NCI-H524 treated with DMSO at 0.1 percent for 48 hours (cell line): ENCODE measurements at places on chromosomes 6 and 20.

DNA sequence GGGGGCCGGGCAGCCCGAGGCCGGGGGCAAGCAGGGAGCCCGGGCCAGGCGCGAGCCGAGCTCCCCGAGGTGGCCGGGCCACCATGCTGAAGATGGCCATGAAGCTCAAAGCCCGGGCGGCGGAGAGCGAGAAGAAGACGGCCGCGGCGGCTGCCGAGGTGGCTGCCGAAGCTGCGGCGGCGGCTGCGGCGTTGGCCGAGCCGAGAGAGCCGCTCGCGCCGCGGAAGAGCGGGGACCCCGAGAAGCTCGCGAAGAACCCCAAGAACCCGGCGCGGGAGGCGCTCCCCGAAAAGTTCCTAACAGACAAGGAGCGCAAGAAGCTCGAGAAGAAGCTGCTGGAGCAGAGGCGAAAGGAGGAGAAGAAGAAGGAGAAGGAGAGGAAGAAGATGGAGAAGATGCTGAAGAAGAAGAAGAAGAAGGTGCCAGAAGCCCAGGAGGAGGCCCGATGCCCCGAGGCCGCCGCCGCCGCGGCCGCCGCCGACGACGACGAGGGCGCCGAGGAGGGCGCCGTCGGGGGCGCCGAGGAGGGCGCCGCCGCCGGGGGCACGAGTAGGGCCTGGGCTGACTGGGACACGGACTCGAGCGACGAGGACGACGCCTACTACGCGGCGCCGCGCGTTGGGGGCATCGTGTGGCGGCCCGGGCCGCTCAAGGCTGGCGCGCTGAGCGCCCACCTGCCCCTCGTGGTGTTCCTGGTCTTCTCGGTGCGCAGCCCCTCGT, 37.4 kb downstream of the GNAS start:
- no peak for DNase-seq

DNA sequence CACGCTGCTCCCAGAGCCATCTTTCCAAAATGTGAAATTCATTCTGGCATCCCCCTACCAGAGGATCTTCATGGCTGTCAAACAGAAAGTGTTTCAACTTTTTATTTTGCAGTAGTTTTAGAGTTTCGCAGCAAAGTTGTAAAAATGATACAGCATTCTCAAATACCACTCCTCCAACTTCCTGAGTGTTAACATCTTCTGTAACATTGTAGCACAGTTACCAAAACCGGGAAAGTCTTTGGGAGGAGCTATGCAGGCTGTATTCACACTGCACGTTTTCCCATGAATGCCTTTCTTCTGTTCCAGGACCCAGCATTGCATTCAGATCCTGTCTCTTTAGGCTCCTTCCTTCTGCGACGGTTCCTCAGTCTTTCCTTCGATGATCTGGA, 30.1 kb downstream of the CDYL start:
- DNase-seq: no peak

DNA sequence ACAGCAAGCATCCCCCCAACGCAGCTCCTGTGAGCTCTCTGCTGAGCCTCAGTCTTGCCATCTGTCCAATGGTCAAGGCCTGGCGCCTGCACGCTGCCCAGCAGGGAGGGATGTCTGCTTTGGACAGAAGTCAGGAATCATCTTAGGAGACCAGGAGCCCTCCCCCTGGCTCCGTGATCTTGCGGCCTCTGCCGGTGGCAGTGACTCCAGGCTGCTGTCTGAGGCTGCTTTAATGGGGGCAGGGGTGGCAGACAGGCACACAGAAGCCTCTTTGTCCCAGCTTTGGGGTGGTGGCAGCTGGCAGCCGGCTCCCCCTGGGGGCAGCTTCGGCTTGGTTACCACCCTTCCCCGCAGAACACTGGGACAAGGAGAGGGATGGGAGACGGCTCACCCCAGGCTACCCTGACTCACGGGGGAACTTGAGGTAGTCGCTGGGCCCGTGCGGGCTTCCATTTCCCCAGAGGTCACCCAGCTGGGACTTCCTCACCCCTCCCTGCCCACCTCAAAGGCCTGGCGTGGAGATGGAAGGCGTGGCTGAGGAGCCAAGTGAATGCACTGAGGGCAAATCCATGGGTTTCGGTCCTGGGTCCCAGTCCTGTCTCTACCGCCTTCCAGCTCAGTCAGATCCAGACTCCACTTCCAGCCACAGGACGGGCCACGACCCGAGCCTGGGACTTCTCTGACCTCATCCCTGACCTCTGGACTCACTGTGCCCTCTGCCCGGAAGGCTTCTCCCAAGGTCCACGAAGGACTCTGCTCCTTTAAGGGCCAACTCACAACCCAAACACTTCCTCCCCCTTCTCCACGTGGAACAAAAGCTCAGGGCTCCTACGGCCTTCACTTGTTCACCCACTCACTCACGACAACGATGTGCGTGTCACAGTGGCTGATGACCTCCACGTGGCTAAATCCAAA, 14.8 kb downstream of the PEDS1 start:
- no peak for DNase-seq

DNA sequence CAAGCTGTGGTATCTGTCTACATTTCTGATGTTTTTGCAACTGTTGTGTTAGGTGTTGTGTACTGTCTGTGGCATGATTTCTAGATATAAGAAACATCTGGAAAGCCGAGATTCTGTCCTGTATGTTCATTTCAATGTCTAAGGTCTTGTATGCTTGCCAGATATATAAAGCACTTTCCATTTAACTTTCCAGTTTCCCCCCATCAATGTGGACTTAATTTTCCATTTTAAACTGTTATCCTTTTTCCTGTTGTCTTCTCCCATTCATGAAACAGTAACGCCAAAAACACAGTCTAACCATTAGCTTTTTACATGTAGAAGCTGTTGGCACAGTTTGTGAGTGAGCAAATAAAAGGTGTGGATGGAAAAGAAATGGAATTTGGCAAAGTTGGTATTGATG, 181.6 kb downstream of the FARS2 start:
- no peak for DNase-seq
